ENCODE measurements at places on chromosomes 13 and 19.

GRCh38 chr13:33251131-33251661 is 34.4 kb downstream of the STARD13 start:
- peak; percentile 93 for DNase-seq

DNA sequence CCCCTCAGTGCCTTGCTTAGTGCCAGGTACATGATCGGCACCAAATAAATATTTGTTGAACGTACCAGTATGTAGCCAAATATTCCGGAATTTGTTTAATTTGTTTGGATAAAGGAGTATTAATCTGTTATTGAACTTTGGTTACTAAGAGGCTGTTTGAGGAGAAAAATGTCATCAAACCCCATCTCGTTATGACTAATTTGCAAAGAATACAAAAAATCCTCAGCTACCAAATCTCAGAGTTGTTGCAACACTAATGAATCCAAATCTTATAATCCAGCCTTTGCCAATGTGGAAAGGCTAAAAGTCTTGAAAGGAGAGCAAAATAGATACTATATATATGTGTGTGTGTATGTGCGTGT is 79.5 kb downstream of the KLF5 start:
- no peak for DNase-seq

DNA sequence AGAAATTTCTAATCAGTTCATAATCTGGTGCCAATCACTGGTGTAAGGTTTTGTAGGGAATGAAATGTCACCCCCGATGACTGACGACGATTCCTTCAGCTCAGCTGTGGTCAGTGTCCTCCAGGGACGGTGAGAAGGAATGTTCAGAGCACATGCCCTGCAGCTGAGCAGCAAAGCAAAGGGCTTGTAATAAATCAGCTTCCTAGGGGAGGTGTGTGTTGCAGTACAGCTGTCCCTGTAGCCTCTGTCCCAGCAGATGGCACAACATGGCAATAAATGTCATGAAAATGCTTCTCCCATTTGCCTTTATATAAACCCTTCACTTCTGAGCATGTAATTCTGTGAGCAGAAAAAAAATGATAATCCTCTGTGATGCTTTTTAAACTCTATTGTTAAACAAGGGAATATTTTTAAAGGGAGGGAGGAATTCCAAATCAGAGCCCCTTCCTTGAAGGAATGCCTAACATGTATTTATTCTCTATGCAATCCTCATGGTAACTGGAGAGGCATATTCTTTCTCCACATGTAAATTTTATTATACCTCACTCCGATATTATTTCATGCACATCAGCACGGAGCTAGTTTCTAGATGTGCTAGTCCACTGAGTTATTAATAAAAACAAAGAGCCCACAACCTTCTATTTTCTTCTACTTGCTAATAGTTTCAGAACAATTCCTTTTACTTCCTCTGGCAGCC is 102.5 kb downstream of the FAM216B start:
- DNase-seq = peak; percentile 4

- no peak for DNase-seq
Observed at GRCh38 chr13:25902455-25902854, 149.4 kb downstream of the SHISA2 start.

DNA sequence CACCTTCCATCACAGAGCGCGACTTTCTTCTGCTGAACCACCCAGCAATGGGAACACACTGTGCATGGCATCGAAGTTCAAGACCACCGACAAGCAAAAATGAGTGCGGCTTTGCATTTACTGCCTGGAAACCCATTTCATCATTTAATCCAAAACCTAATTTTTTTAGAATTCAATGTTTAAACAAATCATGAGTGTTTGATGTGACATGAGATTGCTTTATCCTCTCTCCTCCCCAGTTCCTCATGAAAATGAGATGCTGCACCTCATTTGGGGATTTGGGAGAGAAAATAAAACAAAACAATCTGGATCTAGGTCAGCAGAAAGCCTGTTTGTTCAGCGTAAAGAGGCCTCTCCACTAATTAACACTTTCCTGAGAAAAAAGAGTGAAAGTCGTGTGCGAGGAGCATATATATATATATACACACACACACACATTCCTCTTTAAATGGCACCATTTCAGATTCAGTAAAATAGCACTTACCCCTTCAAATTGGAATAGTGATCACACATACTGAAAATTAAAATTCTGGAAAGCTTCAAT is 126.2 kb downstream of the DCT start:
- DNase-seq = no peak

DNA sequence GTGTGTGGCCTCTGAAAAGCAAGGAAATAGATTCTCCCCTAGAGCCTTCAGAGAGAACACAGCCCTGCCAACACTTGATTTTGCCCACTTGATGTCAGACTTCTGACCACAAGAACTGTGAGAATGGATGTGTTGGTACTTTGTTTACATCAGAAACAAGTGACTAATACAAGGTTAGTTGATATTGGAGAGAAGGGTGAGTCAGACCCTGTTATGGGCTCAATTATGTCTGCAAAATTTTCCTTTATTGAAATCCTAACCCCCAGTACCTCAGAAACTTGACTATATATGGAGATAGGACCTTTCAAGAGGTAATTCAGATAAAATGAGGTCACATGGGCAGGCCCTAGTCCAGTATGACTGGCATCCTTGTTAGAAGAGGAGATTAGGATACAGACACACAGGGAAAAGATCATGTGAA is 226.7 kb downstream of the RFC3 start:
- peak; percentile 78 for DNase-seq

DNA sequence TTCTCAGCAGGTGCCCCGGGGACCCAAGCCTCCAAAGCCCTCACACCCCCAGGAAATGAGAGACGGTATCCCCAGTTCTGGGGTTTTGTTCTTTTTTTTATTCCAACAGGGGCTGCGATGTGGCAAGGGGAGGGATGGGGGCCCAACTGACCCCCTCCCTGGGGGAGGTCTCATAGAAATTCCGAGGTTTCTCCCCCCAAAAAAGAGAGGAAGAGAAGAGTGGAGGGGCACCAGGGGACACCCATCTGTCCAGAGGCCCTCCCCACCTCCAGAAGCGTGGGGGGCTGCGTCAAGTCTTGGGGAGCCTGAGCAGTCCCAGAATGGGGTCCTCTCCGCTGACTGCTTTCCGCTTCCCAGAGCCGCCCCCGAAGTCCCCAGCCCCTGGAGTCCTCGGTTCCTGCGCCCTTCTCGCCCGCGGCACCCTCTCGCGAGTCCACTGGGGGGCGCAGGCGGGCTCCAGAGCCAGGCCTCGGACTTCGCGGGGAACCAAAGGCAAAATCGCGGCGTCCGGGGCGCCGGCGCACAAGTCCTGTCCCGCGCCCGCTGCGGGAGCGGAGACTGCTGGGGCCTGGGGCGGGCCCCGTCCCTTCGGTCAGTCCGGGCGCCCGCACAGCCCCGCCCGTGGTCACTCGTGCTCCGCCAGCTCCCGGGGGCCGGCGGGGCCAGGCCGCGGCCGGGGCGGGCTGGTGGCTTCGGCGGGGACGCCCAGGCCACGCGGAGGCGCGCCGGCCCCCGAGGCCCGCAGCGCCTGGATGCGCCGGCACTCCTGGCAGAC is 4.4 kb upstream of the ATP1A3 start:
- DNase-seq = peak; percentile 63

DNA sequence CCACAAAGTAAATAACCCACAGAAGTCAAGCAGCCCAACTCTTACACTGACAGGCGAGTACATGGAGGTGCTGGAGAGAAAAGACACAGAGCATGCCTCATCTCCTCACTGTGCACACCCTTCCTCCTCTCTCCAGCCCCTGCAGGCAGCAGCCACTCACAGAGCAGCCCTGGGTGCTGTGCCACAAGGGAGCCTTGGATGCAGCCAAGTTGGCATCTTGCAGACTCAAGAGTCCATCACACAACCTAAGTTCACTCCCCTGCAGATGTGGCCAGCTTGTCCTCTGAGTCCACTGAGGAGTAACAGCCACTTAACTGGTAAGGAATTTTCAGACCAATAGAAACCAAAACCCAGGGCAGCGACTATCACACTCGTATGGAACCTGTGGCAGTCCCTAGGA is 47.4 kb downstream of the BRD4 start:
- DNase-seq = no peak

- DNase-seq = no peak
Observed at GRCh38 chr19:2808129-2808941, 11.3 kb upstream of the ZNF554 start.

- no peak for DNase-seq
Observed at GRCh38 chr13:95136638-95137037, 164.6 kb downstream of the ABCC4 start.

- DNase-seq = peak; percentile 50
Observed at GRCh38 chr13:26050568-26051230, 1.1 kb downstream of the SHISA2 start.

DNA sequence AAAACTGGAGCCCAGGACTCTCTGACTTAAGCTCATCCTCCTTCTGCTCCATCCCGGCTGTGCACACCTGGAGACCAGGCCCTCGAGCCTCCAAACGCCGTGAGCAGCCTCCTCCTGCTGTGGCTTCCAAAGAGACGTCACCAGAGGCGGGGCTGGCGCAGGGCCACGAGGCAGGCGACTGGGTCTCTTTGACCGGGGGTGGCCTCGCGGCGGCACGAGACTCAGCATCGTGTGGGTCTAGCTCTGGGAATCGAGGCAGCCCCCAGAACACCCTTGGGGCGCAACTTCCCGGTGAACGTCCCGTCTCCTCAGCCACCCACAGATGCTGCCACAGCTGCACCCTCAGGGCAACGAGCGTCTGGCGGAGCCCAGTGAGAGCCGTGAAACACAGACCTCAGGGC is 22.8 kb downstream of the RASA3 start:
- DNase-seq = no peak

DNA sequence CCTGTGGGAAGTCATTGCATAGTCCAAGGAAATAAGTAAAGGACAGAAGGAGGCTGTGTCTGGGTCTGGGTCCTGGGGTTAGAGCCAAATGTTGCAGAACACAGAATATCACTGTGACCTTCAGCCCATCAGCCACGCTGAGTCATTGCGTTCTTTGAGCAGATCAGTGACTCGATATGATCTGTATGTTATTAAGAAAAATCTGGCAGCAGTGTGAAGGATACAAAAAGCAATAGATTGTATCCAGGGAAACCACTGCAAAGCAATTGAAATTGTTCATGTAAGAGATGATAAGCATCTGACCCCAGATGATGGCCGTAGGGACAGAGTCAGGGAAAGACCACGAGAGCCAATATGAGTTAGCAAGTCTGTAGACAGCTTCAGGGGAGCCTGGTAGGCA is 1575.1 kb upstream of the SLC10A2 start:
- no peak for DNase-seq

DNA sequence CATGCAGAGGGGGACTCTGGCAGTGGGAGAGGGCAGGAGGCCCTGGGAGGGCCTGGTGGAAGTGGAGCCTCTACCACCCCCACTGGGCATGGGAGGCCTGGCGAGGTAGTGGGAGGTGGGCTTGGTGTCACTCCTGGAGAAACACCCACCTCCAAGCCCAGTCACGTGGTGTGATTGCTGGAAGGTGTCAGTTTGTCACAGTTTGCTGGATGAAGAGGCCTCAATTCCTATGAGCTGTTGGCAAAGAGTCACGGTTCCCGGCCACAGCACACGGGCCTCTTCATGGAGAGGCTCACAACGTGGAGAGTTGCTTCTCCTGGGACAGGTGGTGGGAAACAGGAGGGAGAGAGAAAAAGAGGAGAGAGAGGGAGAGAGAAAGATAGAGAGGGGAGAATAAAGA is 684.1 kb upstream of the ARGLU1 start:
- no peak for DNase-seq

Data from Daoy (cell line).